ENCODE measurements at places on chromosomes 16 and 17.

- no peak for DNase-seq
Measured at GRCh38 chr17:18117982-18118975, 9.7 kb downstream of the MYO15A start.

GRCh38 chr16:22291860-22292318, 5.3 kb upstream of the POLR3E start:
- no peak for DNase-seq

- no peak for DNase-seq
Measured at GRCh38 chr16:50247906-50248608, 18.3 kb upstream of the ADCY7 start.

DNA sequence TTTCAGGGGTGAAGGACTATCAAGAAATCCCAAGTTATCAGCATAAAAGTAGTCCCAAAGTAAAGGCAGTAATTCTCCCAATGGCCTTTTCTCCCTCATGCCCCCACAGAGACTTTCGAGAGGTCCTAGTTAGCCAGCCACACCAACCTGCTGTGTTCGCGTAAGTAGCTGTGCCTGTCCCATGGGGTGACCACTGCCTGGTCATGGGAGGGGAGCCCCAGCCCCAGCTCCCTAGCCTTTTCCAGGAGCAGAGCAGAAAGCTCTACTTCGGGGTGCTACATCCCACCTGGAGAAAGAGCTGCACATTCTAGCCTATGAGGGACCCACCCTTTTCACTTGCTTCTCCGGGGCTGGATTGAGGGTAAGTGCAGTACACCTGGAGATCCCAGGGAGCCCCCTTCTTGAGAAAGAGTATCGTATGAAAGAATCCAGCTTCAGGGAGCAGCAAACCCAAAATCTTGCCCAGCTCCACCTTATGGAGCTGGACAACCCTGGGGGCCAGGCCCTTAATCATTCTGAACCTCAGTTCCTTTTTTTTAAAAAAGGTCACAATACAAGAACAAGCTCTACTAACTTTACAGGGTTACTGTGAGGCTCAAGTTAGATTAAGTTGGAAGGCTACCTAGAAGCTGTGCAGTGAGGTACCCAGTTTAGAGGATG, 8.6 kb upstream of the SOST start:
- peak; percentile 27 for DNase-seq

GRCh38 chr17:31858642-31859486, at the start of gene COPRS:
Gene COPRS (minus strand): TSS chr17:31859244. CDS start chr17:31859199, 45 bp downstream.
- DNase-seq, result peak; percentile 45

DNA sequence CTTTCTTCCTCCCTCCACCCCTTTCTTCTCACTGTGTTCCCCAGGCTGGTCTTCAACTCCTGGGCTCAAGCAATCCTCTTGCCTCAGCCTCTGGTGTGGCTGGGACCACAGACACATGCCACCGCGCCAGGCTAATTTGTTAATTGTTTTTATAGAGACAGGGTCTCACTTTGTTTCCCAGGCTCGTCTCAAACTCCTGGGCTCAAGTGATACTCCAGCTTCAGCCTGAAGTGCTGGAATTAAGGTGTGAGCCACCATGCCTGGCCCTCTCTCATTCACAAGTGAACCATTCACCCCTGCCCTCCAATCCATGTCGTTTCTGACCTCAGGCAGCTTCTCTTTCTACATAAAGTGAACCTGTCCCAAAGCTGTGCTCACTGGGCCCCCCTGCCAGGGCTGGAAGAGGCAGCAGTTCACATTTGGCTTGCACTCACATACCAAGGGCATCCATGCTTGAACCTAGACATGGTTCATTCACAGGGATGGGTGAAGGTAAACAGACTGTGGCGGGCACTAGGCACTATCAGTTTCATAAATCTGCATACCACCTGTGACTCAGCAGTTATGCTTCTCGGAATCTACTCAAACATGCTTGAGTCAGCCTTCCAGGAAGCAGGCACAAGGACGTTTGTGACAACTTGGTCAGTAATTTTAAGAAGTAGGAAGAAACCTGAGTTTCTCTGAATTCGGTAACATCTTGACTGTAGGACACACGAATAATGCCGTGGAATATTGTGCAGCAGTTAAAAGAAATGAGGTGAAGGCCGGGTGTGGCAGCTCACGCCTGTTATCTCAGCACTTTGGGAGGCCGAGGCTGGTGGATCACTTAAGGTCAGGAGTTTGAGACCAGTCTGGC, 6.0 kb upstream of the RNF213 start:
- DNase-seq, result peak; percentile 79

GRCh38 chr17:49402706-49403105, 12.0 kb downstream of the PHB1 start:
- no peak for DNase-seq

- DNase-seq, result no peak
Measured at GRCh38 chr16:4987580-4988374, 29.6 kb downstream of the SEC14L5 start.

Measured in AML-193 (cell line).